ENCODE measurements at places on chromosomes 1 and 21. TPM values are rescaled to one million over a fixed set of nuclear protein-coding genes. Genes with fewer than 3 reads are reported as not detected.

The DPT gene
- total RNA-seq: not detected

DNA sequence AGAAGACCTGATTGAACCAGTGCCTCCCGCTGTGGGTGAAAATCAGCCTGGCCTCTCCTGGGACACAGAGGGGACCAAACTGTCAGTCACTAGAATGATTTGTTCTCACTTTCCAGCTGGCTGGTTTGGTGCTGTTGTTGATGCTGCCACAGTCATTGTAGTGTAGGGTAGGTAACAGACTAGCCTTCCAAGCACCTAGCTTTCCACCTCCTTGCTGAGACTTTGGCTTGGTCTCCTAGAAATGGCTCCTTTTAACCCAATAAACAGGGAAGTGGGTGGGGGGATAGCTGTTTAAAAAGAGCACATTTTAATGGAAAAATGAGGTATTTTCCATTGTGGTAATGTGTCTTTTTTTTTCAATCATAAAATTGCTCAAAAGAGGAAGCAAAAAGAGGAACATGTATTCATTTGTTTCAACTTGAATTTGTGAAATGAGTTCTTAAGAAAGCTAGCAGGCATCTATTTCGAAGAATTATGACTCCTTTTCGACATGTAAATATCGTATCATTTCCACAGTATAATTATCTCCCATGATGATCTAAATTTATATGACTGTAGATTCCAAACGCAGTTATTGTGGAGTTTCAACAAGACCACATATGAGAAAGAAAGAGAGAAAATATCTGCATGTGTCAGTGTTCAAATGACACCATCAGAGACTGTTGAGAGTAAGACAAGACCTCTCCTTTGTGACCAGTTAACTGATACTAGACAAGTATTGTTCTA, 190.1 kb downstream of the HLX start:
- DNase-seq: no peak

The PDE4B gene
- 0.70 TPM for total RNA-seq

- no peak for DNase-seq
Measured at GRCh38 chr21:45945868-45946210, 35.7 kb upstream of the COL6A1 start.

The TMEM81 gene
- total RNA-seq: 2.4 TPM

DNA sequence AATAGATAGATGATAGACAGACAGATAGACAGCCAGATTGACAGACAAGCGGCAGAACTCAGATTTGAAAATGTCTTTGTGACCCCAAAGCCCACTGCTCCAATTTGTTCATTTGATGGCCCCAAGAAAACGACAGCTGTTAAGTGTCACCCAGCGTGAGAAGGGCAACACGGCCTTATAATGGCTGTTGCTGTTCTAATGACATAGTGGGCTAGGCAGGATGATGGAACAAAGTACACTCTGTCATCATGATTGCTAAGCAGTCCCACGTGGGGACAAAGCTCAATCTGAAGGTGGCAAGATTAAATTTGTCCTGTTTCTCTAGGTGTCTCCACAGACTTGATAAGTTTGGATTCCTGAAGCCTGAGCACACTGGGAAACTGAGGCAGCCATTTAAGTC, 112.9 kb downstream of the DAB1 start:
- no peak for DNase-seq

Measured in renal cortical epithelial cell (primary cell).